ENCODE measurements at places on chromosomes 1 and 21.
A peak's percentile ranks its signal among the peaks of the same experiment; 100 is the strongest.

DNA sequence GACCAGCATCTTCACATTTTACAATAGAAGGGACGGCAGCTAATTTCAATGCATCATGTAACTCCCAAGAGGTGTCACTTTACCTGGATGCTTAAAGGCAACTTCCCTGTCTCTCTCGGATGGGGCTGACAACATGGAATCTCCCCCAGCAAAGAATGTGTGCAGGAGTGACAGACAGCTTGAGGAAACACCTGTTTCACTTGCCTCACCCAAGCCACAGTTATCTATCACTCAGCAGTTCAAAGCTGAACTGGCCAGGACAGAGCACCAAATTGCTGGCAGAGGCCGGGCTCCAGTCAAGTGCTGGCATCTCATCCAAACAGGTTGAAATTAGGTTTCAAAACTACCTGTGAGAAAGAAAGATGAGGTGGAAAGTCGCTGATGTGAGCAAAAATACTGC is 538.0 kb upstream of the PLXNA2 start:
- no peak for DNase-seq

- no peak for DNase-seq
Observed at GRCh38 chr1:93015590-93015989, 54.3 kb upstream of the DIPK1A start.

GRCh38 chr1:184036517-184036949 is 995 bp downstream of the COLGALT2 start:
- no peak for DNase-seq

DNA sequence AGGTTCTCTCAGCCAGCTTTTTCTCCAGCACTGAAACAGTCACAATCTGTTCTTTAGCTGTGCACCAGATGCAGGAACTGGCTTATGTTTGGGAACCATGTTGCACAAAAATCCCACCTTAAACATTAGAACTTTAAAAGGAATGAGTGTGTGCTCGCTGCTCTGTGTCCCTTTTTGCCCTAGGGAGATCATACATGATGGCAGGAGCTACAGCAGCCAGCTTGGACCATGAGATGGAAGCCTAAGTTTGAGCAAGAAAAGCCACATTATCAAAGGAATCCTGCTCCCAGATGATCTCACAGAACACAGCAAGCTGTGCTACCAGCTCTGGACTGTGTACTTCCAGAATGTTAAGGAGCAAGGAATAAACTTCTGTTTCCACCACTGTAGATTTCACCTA is 3.5 kb downstream of the ZBTB17 start:
- no peak for DNase-seq

GRCh38 chr21:42513985-42514882 is 582 bp downstream of the SLC37A1 start:
- DNase-seq: peak; percentile 34

DNA sequence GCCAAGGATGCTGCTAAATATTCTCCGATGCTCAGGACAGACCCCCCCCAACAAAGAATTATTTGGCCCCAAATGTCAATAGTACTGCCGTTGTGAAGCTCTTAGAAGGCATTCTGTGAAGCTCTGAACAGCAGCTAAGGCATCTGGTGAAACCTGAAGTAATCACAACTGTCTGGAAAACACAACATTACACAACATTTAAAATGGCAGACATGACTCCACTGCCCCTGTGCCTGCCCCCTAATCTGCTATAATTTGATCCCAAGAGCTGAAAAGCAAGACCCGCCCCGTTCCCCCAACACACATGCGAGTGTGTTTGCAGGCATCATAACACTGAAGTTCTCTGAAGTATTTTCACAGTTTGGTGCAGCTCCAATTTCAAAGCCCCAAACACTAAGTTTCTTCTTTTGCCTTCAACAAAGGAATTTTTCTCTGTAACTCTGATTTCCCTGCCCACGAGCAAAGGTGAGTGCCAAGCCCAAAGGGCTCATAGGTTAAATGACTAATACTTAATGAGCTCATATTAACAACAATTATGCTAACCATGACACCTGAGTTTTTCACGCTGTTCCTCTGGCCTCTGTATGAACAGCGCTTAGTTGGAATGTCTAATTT is 129.2 kb downstream of the CLIC6 start:
- DNase-seq: no peak

- DNase-seq: no peak
Observed at GRCh38 chr1:178241837-178242236, 147.9 kb downstream of the RASAL2 start.

- no peak for DNase-seq
Observed at GRCh38 chr1:62392951-62393350, 43.9 kb upstream of the USP1 start.

GRCh38 chr1:224411766-224412165 is 22.8 kb downstream of the WDR26 start:
- no peak for DNase-seq

GRCh38 chr1:160363951-160364735 is 2.7 kb upstream of the NHLH1 start:
- no peak for DNase-seq

DNA sequence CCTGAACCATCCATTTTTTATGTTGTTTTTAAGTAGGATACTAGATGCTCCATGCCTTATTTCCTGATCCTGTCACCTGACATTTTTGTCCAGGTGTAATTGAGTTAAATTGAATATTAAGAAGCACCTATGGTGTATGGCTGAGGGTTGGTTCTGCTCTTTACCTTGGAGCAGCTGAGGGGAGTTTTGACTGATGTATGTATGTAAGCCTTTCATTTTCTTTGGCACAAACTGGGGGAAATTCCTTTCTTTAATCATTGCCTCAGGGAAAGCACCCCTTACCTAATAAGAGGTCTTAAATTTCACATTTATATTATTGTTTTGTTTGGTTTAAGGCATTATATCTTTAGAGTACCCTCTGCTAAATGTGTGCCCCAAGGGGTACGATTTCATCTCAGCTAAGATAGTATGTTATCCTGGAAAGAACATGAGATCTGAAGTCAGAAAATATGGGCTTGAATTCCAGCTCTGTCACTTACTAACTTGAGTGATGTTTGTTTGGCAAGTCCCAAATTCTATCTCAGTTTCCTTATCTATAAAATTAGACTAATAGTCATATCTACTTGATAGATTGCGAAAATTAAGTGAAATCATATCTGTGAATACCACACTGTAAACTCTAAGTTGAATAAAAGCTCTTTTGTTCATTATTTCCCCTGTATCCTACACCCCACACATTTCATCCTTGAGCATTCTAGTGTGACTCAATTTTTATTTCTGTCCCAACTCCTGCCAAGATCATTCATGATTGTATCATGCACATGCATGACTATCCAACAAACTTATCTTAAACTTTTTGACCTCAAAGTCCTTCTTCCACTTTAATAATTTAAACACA is 57.7 kb upstream of the NUF2 start:
- no peak for DNase-seq

DNA sequence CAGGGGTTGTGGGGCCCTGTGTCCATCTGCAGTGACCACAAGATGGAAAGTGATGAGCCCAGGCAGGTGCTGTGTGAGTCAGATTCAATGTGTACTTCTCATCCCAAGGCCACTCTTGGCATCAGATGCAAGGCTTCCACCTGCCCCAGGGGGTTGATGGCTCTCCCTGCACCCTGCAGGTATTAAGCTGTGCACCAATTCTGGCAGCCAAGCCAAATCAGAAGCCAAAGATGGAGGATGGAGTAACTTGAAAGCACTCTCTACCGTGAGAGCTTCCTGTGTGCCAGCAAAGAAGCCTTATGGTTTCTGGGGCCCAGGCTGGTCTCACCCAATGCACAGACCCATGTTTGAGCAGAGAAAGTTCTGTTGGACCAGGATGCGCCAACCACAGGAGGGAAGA is 44.3 kb upstream of the TENT5C start:
- no peak for DNase-seq

DNA sequence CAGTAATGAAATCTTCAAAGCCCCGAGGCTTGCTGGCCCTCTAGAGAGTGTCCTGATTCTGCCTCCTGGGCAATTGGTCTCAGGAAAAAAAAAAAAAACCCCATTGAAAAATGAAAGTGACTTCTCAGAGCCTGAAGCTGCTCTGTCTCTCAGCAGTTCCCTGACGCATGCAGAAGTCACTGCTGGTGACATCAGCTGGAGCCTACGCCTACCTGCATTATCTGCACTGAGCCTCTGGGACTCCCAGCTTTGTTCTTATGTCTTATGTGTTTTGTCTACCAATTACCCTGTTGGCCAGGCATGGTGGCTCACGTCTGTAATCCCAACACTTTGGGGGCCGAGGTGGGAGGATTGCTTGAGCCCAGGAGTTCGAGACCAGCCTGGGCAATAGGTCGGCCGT is 10.1 kb upstream of the SLC25A33 start:
- no peak for DNase-seq

DNA sequence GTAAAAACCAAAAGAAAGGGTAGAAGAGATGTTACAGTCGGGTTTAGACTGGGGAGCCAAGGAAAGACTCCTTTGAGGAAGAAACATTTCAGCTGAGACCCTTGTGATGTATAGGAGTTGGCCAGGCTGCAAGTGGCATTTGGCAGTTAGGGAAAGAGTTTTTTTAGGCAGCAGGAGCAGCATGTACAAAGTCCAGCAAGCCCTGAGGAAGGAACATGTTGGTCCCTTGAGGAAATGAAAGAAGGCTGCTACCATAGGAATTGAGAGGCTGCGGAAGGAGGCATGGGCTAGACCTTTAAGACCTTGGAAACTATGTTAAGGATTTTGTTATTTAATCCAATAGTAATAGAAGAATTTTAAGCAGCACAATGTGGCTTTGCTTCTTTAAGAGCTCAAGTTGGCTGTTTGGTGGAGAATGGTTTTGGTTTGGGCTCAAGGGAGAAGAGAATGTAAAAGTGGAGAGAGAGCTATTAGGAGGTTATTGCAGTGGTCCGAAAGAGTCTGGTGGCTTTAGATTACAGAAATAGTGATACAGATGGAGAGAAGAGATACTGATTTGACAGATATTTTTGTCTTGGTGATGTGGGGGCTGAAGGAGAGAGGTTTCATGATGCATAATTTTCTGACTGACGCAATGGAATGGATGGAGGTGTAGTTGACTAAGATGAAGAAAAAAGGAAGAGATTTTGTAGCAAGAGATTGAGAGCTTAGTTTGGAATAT is 26.6 kb downstream of the SMAP2 start:
- DNase-seq: no peak

DNA sequence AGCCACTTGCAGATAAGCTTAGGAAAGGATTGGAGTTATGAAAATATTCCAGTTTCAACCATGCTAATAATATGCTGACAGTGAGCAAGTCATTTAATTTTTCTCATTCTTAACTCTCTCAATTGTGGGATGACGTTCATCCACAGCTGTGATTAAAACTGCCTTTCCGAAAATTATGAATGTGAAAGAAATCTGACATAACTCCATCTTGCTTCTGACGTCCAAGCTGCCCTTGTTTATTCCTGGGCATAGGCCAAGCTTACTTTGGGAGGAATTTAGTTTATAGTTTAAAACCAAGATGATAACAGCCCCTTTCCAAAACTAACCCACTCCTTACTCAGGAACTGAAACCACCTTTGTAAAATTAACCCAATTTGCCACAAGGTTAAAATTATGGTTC is 11.0 kb upstream of the RGS18 start:
- no peak for DNase-seq

GRCh38 chr1:222334026-222334680 is 213.8 kb downstream of the HHIPL2 start:
- DNase-seq: no peak

DNA sequence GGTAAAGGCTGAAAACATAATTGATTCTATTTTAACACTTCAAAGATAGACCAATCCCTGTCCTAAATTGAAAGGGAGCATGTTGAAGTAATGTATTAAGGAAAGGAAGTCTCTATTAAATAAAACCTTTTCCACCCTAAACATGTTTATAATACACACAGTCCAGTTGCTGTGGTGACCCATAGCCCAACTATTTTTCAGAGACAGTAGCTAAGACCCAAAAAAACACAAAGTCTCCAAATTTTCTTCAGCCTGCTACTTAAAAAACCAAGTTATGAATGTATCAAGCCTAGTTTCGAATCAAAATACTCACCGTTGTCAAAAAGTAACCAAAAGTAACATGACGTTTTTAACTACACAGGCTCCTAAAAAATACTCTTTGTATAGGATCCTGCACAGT is 1.6 kb downstream of the ELK4 start:
- no peak for DNase-seq

DNA sequence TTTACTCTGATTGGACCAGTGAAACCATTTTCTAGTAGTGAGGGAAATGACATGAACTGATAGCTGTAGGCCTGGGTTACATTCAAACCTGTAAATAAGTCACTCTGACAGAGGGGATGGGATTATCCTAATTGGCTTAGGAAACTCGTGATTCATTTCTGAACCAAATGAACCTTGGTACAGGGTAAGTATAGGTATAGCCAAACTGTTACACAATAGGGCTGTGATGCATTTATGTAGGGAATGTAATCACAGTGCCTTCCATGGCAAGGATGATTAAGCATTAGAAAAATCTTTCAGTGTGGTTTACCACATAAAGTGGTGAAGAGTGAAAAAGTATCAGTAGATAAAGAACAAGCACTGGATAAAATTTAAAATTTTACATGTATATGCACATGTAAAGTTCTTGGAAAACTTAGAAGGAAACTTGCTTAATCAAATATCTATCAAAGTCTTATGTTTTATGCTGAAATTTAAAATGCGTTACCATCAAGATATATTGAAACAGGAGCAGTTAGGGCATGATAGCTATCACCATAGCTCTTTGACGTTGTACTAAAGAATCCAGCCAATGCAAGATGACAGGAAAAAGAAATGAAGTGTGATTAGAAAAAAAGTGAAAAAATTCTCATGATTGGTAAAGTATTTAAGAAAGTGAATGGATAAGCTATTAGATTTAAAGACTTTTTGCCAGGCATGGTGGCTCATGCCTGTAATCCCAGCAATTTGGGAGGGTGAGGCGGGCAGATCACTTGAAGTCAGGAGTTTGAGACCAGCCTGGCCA is 63.0 kb downstream of the RABGAP1L start:
- DNase-seq: no peak

- no peak for DNase-seq
Observed at GRCh38 chr1:7508052-7508933, 262.8 kb upstream of the VAMP3 start.

DNA sequence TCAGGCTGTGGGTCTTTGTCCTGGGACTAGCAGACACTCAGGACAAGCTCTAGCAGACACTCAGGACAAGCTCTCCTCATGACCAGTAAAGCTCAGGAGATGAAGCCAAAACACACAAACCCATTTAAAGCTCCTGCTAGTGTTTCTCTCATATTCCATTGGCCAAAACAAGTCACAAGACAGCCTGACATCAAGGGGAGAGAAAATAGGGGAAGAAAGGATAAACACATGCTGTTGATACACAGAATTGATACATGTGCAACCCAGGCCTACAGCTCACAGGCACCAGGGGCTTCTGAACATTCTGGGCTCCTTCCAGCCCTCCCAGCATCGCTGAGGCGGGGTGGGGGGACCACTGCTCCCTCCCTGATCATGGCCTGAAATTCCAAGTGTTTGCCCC is 35.3 kb downstream of the ATF3 start:
- DNase-seq: no peak

Measured in stimulated activated CD8-positive, alpha-beta memory T cell treated with anti-CD3 and anti-CD28 coated beads, Interleukin-15, amount 100 ng/mL, for 4 hours (primary cell).